ENCODE measurements at places on chromosomes 7 and 10.
A peak's percentile ranks its signal among the peaks of the same experiment; 100 is the strongest.

GRCh38 chr10:69864321-69864720, 62.6 kb downstream of the COL13A1 start:
- DNase-seq: no peak

- no peak for DNase-seq
Measured at GRCh38 chr10:17190602-17191001, 10.9 kb downstream of the TRDMT1 start.

- no peak for DNase-seq
Measured at GRCh38 chr7:92633211-92633906, 43.2 kb upstream of the FAM133B start.

DNA sequence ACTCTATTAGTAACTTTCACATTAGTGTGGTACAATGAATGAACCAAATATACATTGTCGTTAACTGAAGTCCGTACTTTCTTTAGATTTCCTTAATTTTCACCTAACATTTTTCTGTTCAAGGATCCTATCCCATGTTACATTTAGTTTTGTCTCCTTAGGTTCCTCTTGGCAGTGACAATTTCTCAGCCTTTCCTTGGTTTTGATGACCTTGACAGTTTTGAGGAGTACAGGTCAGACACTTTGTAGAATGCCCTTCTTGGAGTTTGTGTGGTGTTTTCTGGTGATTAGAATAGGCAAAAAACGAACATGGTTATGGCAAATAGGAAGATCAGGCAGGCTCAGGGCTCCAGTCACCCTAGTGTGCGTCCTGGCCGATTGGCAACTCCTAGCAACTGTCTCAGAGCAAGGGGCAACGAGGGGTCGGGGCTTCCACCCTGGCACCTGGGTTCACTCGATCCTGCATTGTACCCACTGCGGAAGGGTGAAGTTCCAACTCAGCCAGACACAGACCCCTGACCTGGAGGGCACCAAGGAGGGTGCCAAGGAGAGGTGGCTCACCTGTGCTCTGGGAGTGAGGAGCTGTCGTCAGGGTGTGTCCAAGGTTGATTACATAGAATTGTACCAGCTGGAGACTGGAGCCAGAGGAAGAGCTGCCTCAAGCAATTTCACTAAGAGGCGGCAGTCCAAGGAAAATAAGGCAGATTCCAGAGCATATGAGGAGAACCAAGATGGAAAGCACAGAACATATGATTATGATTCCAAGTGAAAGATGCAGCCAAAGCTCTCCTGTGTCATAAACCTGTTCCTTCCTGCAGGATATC, 37.5 kb downstream of the PAPSS2 start:
- DNase-seq: no peak

GRCh38 chr7:84142726-84143125, 51.9 kb downstream of the SEMA3A start:
- no peak for DNase-seq

- no peak for DNase-seq
Measured at GRCh38 chr7:142654398-142654797, 94.9 kb upstream of the PRSS1 start.

DNA sequence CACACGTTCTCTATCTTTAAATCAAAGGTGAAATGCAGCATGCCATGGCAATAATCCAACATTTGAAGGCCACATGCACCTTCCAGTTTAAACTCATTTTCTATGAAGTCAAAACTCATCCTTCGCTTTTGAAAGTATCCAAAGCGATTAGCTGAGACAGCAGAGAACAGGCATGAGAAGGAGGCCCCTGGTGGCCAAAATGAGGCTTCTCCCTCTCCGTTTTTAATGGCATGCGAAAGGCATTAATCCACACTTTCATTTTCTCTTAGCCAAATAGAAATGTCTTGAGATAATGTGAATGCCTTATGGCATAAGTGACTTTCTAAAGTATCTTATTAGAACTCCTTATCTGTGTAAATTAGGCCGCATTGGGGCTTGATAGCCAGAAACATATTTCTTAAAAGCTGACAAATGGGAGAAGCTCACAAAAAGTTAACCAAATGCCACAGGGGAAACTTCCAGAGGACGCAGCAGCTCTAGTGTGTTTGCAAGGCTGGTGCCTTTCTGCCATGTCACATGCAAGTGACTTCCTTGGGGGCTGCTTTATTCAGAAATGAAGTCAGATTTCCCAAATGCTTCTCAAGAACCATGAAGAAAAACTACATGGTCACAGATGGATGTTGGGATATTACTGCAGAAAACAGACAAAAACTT, 1189.6 kb downstream of the SORCS1 start:
- DNase-seq: no peak

- no peak for DNase-seq
Measured at GRCh38 chr10:124225467-124226270, 132.3 kb upstream of the CHST15 start.

- DNase-seq: no peak
Measured at GRCh38 chr7:14899030-14899429, 3.5 kb downstream of the DGKB start.

- peak; percentile 10 for DNase-seq
Measured at GRCh38 chr10:15141136-15142054, 27.1 kb downstream of the NMT2 start.

Measured in stimulated activated CD4-positive, alpha-beta T cell treated with anti-CD3 and anti-CD28 coated beads, Interleukin-12 subunit alpha, Interleukin-12 subunit beta, amount 100 ng/mL, for 4 hours (primary cell).